ENCODE measurements at places on chromosomes 1 and 21. TPM values are rescaled to one million over a fixed set of nuclear protein-coding genes. Genes with fewer than 3 reads are reported as not detected.

- no peak for DNase-seq
Observed at GRCh38 chr1:186165303-186165702, 209.8 kb downstream of the TPR start.

DNA sequence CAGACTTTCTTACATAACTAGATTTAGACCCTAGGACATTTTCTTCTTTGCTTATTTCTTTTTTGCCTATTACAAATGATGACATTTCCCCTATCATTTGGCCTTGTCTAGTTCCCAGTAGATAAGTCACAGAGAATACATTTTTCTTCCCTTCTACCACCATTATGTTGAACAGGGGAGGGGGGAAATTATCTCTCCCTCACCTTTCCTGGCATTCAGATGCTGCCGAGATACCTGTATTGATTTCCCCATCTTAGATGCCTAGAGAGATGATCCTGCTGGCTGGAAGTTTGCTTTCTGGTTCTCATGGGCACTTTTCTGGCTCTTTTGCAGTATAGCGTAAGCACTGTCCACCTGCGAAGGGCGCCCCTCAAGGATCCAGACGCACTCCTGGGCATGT lies 5.7 kb downstream of the IPO9 start:
- no peak for DNase-seq

LCE1C gene
- polyA plus RNA-seq: not detected

AADACL3 gene
- not detected for polyA plus RNA-seq

SAMD11 gene
- polyA plus RNA-seq: 17.1 TPM

All from hepatocyte (in vitro differentiated cells).